ENCODE measurements at places on chromosomes 3 and 15.

DNA sequence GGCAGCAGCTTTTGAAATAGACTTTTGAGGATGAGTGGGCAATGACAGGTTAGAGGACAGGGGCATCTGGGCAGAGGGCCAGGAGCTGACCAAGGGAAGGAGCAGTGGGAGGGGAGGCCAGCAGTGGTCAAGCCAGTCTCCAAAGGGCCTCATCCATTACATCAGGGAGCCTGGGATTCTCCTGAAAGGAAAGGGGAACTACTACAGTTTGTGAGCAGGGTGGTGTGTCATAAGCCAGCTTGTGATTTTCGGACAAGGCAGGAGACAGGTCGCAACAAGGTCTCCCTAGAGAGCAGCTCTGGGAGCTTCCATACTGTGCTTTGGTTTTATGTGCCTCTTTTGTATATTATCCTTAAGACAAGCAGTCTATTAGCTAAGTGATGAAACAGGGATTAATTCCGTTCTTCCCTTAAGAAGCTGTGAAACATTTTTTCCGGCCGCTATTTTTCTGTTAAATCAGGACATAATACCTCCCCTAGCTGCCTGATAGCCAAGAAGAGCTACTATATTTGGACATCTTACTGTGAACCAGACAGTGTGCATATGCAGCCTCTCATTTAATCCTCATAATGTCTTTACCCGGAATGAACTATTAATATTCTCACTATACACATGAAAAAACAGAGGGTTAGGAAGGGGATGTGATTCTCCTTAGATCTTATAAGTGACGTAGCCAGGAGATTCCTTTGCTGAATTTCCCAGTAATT is 46.4 kb downstream of the C2CD4B start:
- no peak for DNase-seq

DNA sequence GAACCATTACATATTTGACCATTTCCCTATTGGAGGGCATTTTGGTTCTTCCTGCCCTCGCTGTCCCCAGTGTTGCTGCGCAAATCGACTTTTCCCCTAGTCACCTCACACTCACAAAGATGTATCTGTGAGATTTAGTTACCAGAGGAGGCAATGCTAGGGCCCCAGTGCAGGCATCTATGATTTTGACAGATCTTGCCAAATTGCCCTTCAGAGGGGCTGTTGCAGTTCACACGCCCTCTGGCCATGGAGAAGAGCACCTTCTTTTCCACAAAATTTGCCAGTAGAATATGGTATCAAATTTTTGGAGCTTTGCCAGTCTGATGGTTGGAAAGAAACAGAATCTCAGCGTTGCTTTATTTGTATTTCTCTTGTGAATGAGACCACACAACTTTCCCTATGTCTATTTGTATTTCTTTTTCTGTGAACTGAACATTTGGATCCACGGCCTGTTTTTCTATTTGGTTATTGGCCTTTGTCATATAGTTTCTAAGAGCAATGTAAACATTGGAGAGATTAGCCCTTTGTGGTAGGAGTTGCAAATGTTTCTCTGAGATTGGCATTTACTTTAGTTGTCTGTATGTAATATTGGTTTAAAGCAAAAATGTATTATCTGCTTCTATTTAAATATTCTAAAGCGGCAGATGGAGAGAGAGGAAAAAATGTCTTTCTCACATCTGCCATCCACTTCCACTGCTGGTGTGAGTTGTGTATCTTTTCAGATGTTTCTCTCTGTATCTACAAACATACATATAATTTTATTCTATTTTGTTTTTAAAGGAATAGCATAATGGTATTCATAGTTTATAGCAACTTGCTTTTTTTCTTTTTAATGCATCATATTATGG is 66.1 kb downstream of the DNASE1L3 start:
- DNase-seq, result no peak

- DNase-seq, result no peak
These were observed 129.0 kb upstream of the ARHGEF3 start for GRCh38 chr3:56930706-56931105.

- no peak for DNase-seq
These were observed 14.2 kb downstream of the SV2B start for GRCh38 chr15:91114301-91114700.

- no peak for DNase-seq
These were observed 41.8 kb upstream of the CCNL1 start for GRCh38 chr3:157201648-157202278.

GRCh38 chr3:86416334-86416733 is 574.6 kb downstream of the VGLL3 start:
- no peak for DNase-seq

GRCh38 chr15:51909584-51909983 is 62.0 kb downstream of the LEO1 start:
- DNase-seq, result no peak

GRCh38 chr3:49173116-49173791 is 1.9 kb downstream of the KLHDC8B start:
- no peak for DNase-seq

DNA sequence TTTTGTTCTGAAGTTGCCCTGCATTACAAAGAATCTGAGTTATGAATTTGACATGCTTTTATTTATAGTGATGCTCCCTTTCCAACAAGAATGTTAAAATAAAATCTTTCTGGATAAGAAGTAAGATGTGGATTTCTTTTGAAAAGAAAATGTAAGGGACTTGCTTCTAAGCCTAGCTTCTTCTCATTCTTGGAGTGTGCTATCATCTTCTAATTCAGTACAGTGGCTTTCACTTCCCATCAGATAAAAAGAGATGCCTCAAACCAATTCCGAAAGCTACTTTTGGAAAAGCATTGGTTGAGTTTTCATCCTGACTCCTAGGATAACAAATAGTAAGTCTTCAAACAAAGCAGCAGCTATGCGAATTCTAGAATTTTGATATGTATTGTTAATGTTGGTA is 197.0 kb upstream of the ZPLD1 start:
- DNase-seq, result no peak

GRCh38 chr3:5078151-5078550 is 43.9 kb upstream of the ARL8B start:
- DNase-seq, result no peak

DNA sequence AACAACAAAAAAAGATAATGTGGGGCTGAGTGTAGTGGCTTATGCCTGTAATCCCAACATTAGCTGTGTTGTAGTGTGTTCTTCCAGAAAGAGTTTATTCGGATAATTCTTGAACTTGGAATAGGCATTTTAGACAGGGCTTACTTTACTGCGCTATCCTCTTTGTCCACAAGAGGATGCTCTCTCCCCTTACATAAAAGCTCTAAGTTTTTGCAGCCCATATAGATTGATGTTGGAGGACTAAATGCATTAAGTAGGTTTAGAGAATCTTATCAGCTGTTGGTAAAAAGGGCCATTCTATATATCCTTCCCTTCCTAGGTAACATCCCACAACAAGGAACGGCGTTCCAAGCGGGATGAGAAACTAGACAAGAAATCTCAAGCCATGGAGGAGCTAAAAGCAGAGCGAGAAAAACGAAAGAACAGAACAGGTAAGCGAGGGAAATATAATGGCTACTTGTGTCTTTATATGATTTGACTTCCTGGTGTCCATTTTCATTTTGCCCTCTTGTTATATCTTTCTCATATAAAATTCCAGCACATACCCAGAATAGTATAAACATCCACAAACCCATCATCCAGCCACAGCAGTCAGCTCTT is 27.8 kb upstream of the ITPKA start:
- DNase-seq, result no peak

DNA sequence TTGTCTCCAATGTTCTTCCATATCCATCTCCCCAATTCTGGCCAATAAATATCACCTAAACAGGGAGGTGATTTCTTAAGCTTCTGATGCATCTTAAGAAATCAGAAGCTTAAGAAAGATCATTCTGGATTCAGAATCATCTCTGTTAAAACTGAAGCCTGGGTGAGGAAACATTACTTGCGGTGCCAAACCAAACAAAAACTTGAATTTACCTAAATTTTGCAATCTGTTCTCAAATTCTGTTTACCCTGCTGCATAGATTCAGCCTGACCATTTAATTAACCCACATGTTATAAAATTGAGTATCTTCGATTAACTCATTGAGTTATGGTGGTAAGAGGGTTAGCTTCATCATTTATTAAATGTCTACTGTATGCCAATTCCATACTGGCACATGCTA is 204.4 kb upstream of the ZNF385D start:
- DNase-seq, result no peak

- DNase-seq, result no peak
These were observed 32.0 kb upstream of the TCF12 start for GRCh38 chr15:56886363-56886931.

DNA sequence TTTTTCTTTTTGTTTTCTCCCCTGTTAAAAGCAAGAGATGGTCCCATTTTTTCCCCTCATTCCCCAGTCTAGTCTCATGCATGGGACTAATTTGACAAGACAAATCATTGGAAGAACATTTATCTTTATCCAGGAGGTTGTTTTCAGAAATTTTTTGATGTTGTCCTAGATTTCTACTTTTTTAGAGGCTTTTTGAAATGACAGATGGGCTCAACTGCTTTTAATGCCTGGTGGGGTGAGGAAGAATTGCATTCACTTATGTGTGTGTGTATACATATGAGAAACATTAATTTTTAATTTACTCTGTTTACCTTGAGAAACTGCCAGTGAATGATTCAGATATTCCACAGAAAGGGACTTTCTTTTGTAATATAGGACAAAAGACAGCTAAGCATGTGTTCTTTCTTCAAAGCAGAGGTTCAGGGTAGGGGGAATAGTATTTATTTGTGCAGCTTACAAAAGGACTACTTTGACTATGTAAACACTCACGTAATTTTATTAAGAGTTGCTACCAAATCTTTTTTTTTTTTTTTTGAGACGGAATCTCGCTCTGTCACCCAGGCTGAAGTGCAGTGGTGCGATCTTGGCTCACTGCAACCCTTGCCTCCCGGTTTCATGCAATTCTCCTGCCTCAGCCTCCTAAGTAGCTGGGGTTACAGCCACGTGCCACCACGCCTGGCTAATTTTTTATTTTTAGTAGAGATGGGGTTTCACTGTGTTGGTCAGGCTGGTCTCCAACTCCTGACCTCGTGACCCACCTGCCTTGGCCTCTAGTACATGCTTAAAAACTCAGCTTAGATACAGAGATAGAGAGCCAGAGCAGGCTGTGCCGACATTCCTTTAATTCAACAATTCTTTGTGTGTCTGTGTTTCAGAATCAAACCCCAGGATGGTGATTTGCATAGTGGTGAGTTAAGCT is 130.1 kb upstream of the RARB start:
- no peak for DNase-seq

GRCh38 chr15:56835718-56836171 is 82.7 kb upstream of the TCF12 start:
- DNase-seq, result no peak

DNA sequence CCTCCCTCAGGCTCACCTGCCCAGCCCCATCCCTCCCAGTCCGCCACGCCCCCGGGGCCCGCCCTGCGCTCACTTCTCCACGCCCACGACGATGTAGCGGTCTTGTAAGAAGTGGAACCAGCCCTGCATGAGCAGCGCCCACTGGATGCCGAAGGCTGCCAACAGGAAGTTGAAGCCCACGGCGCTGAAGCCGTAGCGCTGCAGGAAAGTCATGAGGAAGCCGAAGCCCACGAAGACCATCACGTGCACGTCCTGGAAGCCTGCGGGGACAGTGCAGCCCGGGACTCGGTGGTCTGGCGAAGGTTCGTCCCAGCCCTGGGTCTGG is 9.7 kb downstream of the RHCG start:
- DNase-seq, result peak; percentile 36

GRCh38 chr3:15310491-15311370 is 21.7 kb downstream of the SH3BP5 start:
- peak; percentile 55 for DNase-seq

GRCh38 chr3:99351122-99351521 is 287.3 kb upstream of the COL8A1 start:
- DNase-seq, result no peak

- no peak for DNase-seq
These were observed 25.3 kb downstream of the PLXNA1 start for GRCh38 chr3:127008236-127008635.

DNA sequence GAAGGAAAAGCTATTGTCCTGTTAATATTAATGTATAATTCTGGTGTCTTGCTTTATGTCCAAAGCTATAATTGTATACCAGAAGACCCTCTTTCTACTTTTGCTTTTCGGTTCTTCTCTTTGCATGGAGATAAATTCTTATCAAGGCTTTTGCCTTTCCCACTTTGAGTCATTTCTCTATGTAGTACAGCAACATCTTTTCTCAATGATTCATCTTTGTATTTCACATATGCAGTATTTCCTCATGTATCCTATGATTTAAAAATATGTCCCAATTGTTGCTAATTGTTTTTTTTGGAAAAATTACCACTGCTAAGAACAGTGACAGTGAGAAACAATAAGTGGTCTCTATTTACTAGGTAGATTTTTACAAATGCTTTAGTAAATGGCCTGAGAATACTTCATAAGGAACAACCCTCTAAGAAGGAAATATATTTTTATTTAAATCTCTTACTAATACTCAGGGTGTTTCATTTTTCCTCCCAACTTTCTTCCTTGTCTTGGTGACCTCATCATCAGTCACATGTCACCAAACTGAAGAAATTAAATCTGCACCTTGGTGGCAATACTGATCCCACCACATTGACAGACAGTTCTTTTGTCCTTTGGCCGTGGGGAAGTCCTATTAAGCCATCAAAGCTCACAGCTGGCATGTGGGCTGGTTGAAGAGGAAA is 290.6 kb downstream of the SATB1 start:
- no peak for DNase-seq

- no peak for DNase-seq
These were observed 4.0 kb downstream of the RAB11A start for GRCh38 chr15:65873256-65873655.

DNA sequence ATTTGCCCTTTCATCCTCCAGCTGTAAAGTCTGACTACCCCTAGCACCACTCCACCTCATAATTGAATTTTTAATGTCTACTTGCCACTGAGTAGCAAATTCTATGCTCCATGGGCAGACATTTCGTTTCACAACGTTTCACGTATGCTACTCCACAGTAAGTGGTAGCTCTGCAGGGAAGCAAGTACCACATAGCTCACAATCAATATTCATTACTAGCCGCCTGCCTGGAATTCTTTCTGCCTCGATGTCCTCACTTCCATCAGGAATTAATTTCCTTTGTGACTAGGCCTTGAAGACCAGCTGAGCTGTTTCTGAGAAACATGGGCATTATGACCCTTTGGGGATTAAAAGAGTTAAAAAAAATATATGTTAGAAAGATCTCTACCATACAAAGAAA is 15.3 kb downstream of the NPTN start:
- no peak for DNase-seq

GRCh38 chr3:166993015-166993630 is 387.0 kb downstream of the ZBBX start:
- DNase-seq, result no peak

DNA sequence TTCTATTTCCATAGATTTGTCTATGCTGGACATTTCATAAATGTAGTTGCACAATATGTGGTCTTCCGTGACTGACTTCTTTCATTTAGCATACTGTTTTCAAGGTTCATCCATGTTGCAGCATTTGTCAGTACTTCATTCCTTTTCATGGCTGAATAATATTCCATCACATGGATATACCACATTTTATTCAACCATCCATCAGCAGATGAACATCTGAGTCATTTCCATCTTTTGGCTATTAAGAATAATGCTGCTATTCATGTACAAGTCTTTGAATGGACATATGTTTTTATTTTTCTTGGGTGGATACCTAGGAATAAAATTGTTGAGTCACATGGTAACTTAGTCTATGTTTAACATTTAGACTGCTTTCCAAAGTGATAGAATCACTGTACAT is 99.3 kb upstream of the RAD18 start:
- DNase-seq, result no peak
